ENCODE measurements at places on chromosomes 12 and 14.

GRCh38 chr12:87967871-87968270, 61.3 kb downstream of the C12orf50 start:
- no peak for DNase-seq

GRCh38 chr14:80024417-80024816, 186.9 kb downstream of the DIO2 start:
- DNase-seq = no peak

- DNase-seq = peak; percentile 84
Measured at GRCh38 chr14:24365600-24366412, 2.2 kb upstream of the NFATC4 start.

GRCh38 chr12:115004470-115005146, 320.6 kb upstream of the TBX3 start:
- DNase-seq = no peak

GRCh38 chr12:27564612-27565213, 40.7 kb downstream of the PPFIBP1 start:
- no peak for DNase-seq

- DNase-seq = no peak
Measured at GRCh38 chr14:86796221-86797074, 1196.5 kb downstream of the GALC start.

GRCh38 chr12:122523280-122523679, 3.5 kb downstream of the RSRC2 start:
- no peak for DNase-seq

Measured in activated CD8-positive, alpha-beta memory T cell treated with anti-CD3 and anti-CD28 coated beads for 24 hours (primary cell).